Kidney epithelial cell (primary cell): ENCODE measurements at places on chromosomes 5 and 9. TPM values are rescaled to one million over a fixed set of nuclear protein-coding genes. Genes with fewer than 3 reads are reported as not detected.

DNA sequence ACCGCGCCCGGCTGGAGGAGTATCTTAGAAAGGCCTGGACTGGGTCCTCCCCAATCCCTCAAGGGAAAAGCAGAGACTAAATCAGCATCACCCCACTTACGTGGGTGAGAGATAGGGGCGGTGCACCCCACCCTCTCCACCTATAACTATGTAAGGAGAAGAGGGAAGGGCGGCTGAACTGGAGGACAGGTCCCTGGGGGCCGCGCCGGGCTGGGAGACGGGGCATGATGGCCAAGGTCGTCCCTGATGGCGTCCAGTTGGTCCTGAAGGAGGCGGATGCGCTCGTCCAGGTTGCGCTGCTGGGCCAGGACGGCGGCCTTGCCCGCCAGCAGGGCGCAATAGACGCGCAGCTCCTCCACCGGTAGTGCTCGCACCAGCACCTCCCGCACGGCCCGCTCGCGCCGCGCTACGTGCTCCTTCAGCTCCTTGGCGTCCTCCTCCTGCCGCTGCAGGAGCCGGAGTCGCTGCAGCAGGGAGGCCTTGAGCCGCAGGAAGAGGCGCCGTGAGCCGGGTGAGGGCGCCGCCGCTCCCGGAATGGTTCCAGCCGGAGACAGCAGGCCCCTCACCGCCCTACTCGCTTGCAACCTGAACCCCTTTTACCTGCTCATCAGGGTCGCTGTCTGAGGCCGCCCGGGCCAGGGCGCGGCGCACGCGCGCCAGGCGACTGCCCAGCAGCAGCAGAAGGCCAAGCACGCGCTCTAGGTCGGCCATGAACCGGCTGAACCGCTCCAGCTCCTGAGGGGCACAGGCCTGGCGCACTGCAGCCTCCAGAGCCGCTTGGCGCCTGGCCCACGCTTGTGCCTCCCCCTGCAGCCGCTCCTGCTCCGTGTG, 7.6 kb downstream of the SHROOM1 start:
- no peak for DNase-seq

GRCh38 chr9:10721301-10721700, 108.5 kb upstream of the PTPRD start:
- DNase-seq = no peak

DNA sequence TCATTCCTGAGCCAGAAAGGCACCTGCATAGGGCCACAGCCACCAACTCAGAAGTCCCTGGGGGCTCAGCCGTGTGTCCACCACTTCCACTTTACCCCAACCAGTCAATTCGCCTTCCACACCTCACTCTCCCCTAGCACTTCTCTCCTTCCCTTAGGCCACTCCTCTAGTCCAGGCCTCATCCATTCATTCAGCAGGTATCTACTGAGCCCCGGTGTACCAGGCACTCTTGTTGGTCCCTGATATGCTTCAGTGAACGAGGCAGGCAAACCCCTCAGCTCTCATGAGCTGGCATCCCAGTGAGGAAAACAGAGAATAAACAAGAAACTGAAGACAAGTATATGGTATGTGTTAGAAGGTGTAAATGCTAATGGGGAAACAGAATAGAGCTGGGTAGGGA, 28.7 kb downstream of the NDUFA8 start:
- DNase-seq = no peak

PHYHD1 gene
- total RNA-seq = 17.8 and 21.2 TPM in 2 replicates

DNA sequence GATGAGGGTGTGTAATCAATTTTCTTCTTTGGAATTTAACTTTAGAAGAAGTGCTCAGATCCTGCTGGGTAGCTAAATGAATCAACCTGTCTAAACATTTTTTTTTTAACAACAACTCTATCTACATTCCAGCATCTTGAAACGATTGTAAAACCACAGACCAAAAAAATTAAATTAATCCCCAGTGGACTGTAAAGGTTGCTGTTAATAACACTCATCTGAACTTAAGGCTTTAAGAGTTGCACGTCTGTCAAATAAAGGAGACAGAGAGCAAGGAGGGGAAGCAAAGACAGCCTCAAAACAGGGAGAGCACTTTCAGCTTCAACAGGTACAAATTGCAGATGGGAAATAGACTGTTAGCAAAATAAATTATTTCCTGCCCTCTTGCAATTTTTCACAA, 548.5 kb downstream of the DTWD2 start:
- no peak for DNase-seq

RCL1 gene
- total RNA-seq = 23.6 and 24.4 TPM in 2 replicates

DNA sequence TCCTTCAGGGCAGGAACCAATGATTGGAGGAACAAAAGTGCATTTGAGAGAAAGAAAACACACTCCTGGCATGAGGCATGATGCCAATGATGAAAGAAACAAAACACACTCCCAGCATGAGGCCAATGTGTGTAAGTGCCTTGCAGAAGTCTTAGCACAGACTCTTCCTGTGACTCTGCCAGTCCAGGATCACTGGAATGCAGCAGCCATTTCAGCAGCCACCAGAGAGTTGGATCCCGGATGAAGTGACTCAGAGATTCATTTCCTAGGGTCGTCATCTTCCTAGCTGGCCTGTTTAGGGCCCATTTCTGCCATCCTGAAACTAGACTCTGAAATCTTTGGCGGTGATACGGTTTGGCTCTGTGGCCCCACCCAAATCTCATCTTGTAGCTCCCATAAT, 212.5 kb downstream of the CFAP90 start:
- DNase-seq = no peak

DNA sequence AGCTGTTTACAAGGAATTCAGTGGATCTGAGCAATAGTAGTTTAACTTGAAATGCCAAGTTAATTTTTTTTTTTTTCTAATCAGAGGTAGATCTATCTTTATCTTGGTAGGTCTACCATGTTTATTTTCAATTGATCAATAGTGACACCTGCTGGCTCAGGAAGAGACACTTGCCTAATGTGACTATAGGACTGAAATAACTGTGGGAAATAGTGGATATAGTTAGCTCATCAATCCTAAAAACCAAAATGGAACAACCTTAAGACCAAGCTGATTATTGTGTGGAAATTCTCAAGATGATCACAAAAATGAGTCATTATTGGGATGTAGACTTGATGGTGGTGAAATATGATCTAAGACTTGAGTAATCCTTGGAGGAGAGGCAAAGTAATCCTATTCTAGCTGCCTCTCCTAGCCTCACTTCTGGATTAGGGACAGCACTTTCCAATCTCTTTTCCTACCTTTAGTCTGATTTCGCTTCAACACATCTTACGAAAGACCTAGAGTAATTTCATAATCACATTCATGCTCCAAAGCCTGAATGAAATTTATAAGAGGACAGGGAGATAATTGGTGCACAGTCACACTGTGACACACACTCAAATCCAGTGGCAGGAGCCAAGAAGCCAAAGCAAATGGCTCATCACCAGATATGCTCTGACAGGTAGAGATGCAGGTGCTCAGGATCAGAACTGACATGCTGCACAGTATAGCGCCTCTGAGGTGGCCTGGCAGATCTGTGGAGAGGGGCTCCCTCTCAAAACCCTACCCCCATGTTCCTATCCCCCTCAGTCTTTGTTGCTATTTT, 156.3 kb downstream of the HMHB1 start:
- DNase-seq = peak; percentile 9

DNA sequence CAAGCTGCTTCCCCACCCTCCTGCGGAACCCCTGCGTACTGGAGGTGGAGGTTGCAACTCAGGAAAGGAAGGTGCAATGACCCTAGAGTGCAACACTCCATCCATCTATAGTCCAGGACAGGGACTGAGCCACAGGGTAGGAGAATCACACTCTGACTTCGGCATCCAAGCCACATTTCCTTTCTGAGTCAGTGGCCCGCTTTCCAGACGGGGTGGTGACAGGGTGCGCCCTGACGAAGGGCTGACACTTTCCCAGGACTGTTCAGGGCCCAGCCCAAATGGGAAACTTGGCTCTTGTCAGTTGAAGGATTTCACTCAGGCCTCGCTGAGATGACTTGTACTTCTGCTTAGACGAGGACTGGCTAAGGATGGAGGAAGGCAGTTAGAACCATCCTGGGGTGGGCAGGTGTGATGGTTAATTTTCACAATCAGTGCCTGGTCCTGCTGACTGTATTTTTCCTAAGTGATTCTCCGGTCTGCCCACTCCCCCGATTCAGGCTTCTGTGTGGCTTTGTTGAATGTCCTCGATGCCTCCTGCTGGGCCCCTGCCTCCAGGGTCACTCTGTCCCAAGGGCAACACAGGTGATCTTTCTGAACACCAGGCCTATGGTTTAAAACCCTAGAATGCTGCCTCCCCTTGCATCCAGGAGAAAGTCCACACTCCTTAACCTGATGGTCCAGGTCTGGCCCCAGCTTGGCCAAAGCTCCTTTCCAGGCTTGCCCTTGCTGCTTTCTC, 228.1 kb downstream of the FSTL4 start:
- DNase-seq = no peak

PCDHA1 gene
- not detected in 2 replicates for total RNA-seq

MEF2C gene
- total RNA-seq = 1.9 and 4.8 TPM in 2 replicates

DNA sequence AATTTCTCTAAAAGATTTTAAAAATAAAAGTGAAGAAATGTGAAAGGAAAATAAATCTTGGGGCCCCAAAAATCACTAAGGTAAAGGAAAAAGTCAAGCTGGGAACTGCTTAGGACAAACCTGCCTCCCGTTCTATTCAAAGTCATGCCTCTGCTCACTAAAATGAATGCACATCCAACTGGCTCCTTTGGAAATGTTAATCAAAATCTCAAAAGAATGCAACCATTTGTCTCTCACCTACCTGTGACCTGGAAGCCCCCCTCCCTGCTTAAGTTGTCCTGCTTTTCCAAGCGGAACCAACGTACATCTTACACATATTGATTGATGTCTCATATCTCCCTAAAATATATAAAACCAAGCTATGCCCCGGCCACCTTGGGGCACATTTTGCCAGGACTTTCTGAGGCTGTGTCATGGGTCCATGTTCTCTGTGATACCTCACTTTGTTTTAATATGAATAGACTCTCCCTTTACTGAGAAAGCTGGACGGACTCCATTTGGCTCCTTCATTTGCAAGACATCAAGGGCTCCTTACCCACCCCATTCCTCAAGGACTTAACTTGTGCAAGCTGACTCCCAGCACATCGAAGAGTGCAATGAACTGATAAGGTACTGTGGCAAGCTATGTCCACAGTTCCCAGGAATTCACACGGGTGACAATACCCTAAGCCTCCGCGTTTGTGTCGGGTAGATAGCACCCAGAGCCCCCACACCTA, 164.3 kb downstream of the SMC2 start:
- no peak for DNase-seq

DNA sequence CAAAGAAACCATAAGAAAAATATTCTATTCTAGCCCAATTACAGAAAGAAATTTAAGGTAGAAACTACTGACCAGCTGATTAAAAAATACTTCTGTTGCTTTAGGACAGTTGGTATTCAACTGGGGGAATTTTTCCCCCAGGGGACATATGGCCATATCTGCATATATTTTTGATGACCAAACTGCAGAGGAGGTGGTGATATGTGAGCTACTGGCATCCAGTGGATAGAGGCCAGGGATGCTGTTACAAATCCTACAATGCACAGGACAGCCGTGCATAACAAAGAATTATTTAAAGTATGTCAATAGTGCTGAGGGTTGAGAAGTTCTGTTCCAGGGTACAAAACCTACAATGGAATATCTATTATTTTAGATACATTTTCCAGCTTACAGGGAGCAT, 24.0 kb downstream of the ZFR start:
- DNase-seq = no peak

CSF1R gene
- total RNA-seq = 0.41 and 0.75 TPM in 2 replicates

DNA sequence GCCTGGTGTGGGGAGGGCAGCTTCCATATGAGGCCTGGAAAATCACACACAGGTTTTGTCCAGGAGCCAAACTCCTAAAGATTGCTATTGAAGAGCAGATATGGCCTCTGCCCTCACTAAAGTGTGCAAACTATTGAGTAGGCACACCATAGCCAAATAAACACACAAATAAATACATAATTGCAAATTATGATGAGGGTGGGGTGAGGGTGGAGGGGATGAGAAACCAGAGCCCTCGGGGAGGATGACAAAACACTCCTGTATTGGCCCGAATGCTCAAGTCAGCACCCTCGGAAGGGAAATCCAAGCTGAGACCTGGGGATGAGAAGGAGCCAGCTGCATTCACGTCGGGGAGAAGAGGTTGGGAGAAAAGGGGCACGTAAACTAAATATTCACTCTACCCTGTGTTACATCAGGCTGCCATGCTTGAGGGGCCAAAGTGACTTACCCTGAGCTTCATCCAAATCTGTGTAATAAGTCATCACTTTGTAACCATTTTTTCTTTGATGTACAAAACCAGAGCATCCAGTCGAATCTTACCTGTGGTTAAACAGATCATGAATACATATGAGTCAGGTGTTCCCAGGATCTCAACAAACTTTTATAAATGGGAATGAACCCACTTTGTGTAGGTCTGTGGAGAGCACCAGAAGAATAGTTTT, 73.9 kb upstream of the PCSK1 start:
- no peak for DNase-seq

GRCh38 chr9:102514541-102514940, 480.6 kb upstream of the CYLC2 start:
- no peak for DNase-seq

TTC16 gene
- not detected in 2 replicates for total RNA-seq

- DNase-seq = no peak
Observed at GRCh38 chr9:17165764-17166163, 30.9 kb downstream of the CNTLN start.

DNA sequence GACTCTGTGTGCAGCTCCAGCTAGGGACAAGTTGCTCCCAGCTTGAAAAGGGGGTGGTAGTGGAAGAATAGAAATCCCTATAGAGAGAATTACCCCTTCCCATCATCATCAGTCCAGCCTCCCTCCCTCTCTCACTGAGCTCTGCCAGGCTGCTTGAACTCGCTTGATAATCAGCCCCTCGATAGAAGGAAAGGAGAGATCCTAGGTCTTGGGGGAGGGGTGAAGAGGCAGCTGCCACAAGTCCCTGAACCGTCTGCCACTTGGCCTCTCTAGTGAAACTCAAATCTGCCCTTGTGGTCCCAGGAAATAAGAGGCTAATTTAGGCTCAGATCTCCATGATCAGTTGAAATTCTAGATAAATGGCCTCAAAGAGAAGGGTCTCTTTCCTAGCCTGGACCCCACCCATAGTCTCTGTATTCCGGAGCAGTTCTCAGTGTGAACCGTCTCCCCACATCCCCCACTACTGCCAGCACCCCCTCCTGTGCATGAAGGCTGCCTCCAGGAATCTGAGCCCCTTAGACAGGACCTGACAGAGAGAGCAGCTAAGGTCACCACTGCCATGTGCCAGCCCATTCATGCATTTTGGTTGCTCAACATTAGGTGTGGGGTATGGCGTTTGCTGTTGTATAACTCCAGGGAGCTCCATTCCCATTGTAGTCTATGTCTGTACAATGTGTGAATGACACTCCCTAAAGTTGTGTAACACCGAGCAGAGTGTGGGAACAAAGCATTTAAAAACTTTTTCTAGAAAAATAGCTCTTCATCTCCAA, 5.5 kb downstream of the DNAJB5 start:
- DNase-seq = no peak

C9orf40 gene
- 5.1 and 9.4 TPM in 2 replicates for total RNA-seq

GRCh38 chr9:13047827-13048587, 231.5 kb downstream of the MPDZ start:
- DNase-seq = no peak

SAPCD2 gene
- total RNA-seq = 5.3 and 5.8 TPM in 2 replicates

FOXD4 gene
- total RNA-seq = 0.13 and 0.34 TPM in 2 replicates

DRD1 gene
- total RNA-seq = 0.07 TPM in 1 of 2 replicates, not detected in the other
